ENCODE measurements at places on chromosomes 12 and 14.

DNA sequence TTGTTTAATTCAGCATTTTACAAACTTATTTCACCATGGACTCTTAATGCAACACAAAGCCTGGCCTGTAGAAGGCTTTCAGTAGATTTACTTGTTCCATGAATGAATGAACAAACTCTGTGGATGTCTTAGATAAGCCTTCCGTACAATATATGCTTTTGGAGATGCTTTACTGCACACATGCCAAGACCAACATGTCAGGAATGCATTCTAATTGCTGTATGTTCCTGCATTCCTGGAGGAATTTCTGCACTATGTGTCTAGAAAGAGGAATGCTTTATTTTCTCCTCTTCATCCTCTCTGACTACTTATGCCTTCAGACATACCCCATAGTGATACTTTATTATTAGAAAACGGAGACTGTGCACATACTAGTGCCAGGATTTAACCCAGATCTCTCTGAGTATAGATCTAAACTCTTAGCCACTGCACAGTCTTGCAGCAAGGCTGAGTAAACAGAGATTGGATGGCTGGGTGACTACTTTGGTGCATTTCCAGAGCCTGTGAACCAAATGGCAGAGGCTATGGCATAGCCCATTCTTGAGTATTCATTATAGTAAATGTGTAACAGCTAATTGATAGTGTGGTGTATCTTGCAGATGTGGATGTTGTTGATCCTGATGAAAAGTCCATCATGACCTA lies 108.2 kb downstream of the SYNE2 start:
- DNase-seq, result no peak

- DNase-seq, result no peak
Measured at GRCh38 chr12:115755061-115755724, 522.3 kb downstream of the MED13L start.

DNA sequence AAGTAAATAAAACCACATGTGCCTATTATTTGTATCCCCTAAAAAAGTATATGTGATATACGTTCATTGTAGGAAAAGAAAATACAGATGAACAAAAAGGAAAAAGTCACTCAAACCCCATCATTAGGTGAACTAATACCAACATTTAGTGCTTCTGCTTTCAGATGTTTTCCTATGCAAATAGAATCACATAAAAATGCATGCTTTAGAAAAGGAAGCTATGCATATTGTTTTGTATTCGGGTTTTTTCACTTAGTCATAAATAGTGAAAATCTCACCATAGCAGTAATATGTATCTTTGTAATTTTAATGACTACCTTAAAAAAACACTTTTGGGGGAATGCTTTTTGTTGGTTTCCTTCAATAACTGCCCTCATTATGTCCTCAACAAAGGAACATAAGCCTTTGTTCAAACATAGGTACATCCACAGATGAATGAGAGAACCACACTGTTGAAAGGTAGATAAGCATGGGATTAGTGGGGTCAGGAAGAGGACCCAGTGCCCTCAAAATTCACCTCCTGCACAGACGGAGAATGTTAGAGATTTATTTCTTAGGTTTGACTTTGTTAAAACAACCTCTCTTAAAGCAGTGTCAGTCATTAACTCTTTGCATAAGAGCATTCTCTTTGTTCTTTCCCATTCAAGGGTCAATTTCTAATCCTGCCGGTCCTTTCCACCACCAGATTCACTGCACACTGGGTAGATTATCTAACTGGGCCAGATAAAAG lies 6.5 kb downstream of the AMDHD1 start:
- no peak for DNase-seq

DNA sequence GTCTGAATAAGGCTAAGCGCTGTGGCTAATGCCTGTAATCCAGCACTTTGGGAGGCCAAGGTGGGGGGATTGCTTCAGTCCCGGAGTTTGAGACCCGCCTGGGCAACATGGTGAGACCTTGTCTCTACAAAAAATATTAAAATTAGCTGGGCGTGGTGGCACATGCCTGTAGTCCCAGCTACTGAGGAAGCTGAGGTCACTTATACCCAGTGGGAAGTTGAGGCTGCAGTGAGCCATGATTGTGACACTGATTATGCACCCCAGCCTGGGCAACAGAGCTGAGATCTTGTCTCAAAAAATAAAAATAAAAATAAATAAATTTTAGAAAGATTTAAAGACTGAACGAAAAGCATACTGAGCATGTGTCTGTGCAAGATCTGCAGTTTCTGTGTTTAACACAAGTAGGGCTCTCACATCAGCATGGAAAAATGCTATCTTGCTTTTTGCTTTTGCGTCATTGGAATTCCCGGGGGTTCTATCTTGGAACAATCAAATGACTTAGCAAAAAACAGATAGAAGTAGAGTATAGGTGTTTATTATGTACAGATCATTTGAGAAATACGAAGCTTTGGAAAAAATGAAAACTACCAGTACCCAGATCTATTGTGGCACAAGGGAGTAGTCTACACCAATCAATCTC lies 161.9 kb downstream of the CAPZA3 start:
- no peak for DNase-seq

DNA sequence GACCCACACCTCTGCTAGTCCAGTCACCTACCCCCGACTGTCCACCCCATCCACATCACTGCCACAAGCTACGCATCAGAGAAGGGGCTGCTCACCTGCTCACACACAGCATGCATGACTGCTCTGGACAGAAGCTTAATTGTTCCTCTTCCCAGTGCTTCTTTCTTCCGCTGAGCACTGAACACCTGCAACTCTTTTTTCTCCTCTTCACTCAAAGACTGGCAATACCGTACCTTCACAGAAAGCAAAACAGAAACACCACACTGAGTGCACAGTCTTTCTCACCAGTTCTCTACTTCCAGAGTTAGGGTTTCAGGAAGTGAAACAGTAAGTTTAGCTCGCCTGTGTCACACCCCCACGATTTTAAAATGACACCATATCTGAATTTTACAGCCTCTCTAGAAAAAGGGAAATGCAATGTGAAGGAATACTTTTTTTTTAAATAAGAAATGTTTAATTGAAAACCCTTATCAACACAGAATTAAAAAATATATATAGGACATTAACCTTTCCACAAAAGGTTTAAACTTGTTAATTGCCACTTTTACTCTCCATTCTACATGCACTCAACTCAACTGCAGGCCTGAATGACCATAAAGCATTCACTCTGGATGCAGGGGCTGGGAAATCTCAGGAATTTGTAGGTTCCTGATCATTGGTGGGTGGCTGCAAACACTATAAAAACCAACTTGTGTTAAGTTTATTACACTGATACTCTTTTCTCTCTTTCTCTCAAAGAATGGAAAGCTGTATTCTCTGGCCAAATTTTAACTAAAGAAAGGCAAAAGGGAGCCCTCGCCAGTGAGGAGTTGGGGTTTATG lies 120.0 kb downstream of the PRICKLE1 start:
- DNase-seq, result no peak

DNA sequence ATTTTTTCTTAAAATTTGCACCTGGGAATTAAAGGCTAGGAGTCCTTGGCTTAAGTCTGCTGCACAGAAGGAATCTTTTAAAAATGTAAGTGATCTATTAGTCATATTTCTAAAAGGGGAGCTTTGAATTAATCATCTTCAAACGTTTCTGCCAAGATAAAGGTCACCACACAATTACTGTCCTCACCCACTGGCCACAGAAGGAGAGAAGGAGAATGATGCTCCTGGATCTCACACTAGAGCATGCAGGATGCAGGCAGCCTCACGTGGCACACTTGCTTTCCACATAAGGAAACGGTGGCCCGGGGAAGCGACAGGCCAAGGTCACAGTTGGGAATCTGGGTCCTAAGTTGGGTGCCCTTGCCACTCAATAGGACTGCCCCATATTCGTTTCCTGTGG lies 16.9 kb downstream of the PLEKHG7 start:
- no peak for DNase-seq

GRCh38 chr14:54931598-54932340 lies 29.1 kb upstream of the GCH1 start:
- no peak for DNase-seq

DNA sequence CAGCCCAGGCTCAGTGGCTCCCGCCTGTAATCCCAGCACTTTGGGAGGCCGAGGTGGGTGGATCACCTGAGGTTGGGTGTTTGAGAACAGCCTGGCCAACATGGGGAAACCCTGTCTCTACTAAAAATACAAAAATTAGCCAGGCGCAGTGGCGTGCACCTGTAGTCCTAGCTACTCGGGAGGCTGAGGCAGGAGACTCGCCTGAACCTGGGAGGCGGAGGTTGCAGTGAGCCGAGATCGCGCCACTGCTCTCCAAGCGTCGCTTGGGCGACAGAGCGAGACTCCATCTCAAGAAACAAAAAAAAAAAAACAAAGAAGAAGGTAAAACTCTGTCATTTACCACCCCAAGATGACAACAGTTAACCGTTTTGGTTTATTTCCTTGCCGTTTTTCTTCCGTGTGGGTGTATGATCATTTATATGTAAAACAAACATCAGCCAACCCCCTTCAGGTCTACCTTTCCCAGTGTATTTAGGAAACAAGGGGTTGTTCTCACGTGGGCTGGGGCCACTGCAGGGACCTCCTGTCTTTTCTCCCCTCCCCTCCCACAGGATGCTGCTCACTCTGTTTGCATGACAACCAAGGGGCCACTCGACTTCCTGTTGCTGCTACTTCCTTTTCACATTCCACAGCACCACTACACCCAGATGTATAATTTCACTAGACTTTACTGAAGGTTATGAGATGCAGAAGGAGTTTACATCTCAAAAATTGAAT lies 13.6 kb downstream of the TTC9 start:
- DNase-seq, result no peak

GRCh38 chr14:37051153-37051552 lies 121.3 kb downstream of the SLC25A21 start:
- no peak for DNase-seq

GRCh38 chr14:90639641-90640040 lies 176.6 kb downstream of the TTC7B start:
- no peak for DNase-seq

DNA sequence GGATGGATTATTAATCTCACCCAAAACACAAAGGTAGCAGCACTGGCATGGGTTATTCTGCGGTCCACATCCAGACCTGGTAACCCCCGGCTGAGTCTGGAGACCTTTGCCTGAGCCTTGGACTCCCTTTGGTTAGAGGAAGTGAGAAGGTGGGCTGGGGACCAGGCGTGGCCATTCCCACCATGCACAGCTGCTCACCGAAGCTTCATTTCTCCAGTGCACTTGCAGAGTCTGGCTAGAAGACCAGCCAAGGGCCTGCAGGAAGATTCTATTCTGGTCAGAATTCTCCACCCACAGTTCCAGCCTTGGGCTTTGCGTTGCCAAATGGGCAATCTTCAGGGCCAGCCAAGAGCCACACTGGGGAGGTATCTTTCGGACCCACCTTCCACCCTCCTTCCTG lies 73.0 kb downstream of the LGMN start:
- DNase-seq, result no peak

DNA sequence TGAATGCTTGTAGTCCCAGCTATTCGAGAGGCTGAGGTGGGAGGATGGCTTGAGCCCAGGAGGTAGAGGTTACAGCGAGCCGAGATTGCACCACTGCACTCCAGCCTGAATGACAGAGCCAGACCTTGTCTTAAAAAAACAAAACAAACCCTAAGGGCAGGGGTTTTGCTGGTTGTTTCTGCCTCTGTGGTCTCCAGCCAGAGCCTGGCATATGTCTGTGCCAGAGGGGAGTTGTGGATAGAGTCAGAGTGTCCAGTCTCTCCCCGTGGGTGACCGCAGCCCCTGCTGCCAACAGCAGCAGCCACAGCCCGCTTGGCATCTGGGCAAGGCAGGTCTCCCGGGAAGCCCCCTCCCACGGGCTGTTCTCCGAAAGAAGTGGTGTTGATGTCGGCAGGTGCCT lies 37.6 kb downstream of the MVK start:
- DNase-seq, result no peak

- no peak for DNase-seq
Measured at GRCh38 chr12:113397497-113398197, 6.0 kb downstream of the SDS start.

DNA sequence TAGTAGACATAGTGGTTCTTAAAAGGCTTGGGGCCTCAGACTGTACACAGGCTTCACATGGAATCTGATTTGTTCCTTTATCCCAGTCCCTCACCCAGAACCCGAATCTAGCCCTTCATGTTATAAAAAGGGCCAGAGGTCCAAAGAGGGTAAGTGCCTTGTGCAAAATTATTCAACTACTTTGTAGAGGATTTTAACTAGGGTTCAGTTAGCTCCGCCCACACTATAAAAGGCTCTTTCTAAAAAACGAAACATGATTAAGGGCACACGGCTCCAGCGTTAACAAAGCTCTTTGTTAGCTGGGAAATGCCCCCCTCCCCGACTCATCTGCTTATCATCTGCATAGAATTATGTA lies 3.2 kb upstream of the SOCS2 start:
- no peak for DNase-seq

DNA sequence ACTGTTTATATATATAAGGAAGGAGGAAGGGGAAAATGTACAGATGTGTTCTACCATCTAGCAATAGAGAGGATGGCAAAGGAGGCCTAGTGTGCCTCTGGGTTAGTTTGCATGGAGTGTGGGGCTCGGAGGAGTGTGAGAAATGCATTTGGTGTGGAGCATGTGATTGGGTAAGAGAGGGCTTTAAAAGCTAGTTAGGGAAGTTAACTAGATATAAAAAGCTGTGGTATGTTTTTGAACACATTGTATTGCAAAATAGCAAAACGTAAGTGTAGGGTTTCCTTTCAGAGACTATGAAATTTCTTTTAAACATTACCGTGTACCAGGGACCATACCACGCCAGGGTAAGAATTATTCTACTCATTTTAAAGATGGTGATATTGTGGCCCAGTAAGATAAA lies 53.3 kb upstream of the STXBP6 start:
- DNase-seq, result no peak

DNA sequence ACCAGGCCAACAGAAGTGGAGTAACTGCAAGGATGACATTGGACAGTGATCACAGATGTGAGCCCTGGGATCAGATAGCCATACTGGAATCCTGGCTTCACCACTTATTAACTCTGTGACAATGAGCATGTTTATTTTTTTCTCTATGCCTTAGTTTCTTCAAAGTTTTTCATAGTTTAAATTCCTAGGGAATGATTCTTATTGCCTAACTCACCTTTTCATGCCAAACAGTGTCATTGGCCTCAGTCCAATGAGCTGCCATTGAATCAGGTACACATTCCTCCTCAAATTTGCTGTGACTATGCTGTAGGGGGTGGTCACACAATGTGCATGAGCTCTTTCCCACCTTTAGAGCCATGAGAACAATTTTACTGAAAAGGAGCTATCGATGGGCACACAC lies 342.3 kb downstream of the SYT1 start:
- no peak for DNase-seq

All from NCI-H446 treated with DMSO at 0.1 percent for 48 hours (cell line).